Astrocyte of the spinal cord (primary cell): ENCODE measurements at places on chromosomes 13 and 19.

DNA sequence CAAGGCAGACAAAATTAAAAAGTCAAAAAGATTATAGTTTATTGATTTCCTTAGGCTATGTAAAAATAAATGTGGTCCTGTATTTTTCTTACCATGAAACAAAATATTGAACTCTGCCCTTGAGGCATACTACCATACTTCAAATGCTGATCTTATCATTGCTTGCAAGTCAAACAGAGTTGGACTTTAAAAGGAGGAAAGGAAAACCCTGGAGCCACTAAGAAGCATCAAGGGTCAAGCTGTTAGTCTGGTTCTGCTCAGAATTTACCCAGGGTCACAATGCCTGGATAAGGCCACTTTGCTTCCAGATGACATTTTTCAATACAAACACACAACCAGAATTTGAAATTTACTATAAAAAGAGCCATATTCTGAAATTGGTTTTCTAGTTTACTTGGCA lies 2.2 kb upstream of the FREM2 start:
- no peak for DNase-seq

GRCh38 chr13:47621931-47622330 lies 379.1 kb downstream of the SUCLA2 start:
- peak; percentile 38 for DNase-seq

DNA sequence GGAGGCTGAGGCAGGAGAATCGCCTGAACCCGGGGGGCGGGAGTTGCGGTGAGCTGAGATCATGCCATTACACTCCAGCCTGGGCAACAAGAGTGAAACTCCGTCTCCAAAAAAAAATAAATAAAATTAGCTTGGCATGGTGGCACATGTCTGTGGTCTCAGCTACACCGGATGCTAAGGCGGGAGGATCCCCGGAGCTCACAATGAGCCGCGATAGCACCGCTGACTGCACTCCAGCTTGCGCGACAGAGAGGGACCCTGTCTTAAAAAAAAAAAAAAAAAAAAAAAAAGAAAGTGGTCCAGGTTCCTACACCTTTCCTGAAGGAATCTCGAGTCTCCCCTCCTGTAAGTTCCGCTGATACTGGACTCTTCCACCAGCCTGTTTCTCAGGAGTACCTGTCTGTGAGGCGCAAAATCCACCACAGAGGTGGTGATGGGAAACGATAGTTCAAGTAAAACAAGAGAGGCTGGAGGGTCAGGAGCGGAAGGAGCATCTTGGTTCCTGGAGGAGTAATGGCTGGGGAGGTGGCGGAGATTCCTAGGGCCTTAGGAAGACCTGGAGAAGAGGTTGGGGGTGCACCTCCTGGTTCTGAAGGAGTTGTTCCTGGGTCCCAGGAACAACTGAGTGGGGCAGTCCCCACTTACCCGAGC lies 471 bp downstream of the FUT1 start:
- no peak for DNase-seq

GRCh38 chr13:77516342-77516789 lies 19.1 kb upstream of the SCEL start:
- peak; percentile 77 for DNase-seq

GRCh38 chr13:68369739-68370138 lies 1139.6 kb upstream of the PCDH9 start:
- DNase-seq = peak; percentile 45

DNA sequence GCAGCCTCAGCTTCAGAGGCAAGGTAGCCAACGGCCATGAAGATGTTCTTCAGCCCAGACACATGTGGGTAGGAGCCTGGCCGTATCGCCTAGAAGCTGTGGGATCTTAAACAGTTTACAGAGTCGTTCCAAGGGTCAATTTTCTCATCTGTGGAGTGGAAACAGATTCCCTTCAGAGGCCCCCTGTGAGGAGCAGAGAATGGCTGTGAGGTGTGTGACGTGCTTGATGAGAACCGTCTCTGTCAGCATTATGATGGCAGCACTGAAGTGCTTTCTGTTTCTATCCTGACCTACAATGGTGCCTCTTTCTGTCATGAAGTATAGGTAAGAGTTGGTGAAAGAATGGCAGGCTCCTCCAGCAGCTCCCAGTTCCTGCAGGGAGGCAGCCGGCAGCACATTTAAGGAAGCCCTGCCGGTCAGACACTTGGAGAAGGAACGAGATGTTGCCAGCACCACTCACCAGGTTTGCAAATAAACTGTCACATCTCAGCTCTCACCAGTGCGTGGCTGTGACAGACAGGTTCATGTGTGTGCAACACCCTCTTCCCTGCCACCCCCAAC lies 277.3 kb downstream of the FOXO1 start:
- peak; percentile 3 for DNase-seq

DNA sequence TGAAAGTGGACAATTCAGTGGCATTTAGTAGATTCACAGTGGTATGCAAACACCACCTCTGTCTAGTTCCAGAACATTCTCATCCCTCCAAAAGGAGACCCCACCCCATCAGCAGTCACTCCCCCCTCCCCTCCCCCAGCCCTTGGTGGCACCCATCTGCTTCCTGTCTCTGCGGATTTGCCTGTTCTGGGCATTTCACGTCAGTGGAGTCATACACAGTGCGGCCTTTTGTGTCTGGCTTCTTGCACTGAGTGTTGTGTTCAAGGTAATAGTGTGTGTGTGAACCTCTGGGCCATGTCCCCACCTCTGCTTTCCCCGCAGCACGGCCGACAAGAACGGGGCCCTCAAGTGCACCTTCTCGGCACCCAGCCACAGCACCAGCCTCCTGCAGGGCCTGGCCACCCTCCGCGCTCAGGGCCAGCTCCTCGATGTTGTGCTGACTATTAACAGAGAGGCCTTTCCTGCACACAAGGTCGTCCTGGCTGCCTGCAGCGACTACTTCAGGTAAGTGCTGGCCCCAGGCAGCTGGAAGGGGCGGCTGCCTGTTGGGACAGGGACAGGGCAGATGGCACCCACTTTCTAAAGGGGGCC lies 19.4 kb upstream of the CRTC1 start:
- DNase-seq = no peak

- DNase-seq = peak; percentile 44
Observed at GRCh38 chr19:17114414-17114831, 38.8 kb downstream of the MYO9B start.

- no peak for DNase-seq
Observed at GRCh38 chr13:70430256-70430655, 322.0 kb upstream of the KLHL1 start.

DNA sequence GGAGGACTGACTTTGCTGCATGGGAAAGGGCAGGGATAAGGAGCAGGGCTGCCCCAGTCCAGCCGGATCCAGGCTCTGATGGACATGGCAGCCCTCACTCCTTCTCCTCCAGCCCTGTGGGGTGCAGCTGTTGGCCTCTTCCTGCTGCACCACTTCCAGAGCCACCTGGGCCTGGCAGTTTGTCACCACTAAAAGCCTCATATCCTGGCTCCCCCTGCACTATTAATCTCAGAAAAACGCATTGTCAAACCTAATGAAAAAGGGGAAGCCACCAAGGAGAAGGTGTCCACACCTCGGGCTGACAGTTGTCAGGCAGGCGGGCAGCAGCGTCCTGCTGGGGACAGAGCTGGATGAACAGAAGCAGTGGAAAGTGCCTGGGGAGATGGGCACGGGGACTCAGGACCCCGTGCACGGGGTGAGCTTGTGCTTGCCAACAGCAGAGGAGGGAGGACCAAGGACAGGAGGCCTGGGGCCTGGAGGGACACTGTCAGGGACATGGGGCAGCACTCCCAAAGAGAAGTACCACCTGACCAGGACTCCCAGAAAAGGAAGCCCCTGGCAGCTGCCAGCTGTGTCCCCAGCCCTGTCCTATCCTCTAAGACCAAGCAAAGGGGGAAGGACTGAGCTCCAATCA lies 151.1 kb upstream of the TSHZ3 start:
- no peak for DNase-seq

DNA sequence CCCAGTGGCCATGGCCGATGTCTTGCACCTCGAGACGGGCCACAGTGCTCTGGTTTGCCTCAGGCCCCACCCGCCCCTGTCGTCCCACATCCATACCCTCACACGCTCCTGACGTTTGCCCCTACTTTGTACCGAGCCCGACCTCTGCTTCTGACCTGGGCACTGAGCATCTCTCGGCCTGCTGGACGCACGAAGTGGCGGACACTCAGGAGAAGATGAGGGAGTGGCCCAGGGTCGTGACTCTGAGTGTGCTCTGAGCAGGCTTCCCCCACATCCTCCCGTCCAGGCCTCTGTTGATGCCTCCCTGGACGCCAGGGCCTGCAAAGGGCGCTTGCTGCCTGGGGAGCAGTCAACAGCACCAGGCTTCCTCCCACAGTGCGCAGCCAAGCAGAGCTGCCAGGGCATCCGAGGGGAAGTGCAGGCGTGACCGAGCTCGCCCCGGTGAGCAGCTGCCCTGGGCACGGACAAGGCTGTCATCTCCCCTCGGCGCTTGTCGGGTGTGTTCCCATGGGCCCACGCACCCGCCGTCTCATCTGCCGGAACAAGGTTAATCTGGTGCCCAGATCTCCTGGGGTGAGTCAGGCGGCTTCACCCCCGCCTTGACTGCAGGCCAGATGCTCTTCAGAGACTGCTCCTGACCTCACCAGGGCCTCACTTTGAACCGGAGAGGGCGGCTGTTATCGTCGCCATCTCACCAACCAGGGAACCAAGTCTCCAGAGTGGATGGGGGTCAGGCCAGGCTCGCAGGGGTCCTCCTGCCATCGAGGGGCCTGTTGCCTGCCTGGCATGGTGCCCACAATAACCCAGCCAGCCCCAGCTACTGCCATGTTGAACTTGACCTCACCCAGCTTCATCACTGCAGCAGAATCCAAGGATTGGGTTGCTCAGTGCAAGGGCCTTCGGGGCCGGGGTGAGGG lies 27.2 kb downstream of the COMP start:
- DNase-seq = no peak

- DNase-seq = no peak
Observed at GRCh38 chr19:13930402-13930801, 7.8 kb downstream of the PODNL1 start.

DNA sequence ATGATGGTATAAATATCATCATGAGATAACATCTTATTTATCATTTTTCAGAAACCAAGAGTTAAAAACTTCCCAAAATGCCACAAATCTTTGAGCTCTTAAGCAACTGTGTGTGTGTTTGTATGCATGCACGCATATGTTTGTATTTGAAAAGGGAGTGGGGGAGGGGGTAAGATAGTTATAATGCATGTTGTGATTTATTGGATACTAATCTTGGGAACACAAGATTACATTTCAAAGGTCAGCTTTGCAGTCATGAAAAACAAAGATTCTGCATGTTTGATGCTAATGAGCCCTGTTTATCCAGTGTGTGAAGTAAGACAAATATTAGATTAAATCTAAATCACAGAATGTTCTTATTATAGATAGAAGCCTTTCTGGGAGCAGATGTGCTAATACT lies 355.9 kb downstream of the DCT start:
- DNase-seq = no peak

DNA sequence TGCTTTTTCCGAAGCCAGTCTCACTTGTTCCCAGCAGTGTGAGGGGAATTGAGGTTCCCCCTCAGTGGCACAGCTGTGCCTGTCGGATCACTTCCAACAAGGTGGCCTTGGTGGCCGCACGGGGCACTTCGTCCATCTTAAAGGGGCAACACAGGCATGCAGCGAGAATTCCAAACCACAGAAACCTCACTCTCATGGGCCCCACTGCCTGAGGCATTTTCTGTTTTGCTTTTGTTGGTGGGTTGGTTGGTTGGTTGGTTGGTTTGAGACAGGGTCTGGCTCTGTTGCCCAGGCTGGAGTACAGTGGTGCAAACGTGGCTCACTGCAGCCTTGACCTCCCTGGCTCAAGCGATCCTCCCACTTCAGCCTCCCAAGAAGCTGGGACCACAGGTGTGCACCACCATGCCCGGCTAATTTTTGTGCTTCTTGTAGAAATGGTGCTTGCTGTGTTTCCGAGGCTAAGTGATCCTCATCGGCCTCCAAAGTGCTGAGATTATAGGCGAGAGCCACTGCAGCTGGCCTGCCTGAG lies 3.7 kb upstream of the NDUFS7 start:
- DNase-seq = no peak

DNA sequence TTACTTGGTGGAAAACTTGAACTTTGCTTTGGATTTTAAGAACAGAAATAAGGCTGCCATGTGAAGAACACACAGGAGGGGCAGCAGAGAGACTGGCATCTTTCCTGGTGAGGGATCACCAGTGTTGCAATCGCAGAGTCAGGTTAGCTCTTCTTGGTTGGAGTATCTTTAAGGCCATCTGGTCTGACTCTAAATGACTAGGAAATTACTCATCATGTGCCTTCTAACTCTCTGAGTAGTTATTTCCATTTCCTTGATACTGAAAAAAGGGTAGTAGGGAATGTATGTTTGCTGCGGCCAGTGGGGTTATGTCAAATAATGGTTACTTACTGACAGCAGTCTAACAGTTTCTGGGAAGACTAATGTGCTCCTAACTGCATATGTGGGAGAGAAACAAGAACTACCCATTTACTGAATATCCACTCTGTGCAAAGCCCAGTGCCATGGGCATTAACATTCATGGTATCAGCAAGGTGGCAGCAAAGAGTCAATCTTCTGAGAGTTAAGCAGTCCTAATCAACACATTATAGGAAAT lies 122.1 kb downstream of the COG6 start:
- DNase-seq = peak; percentile 86

DNA sequence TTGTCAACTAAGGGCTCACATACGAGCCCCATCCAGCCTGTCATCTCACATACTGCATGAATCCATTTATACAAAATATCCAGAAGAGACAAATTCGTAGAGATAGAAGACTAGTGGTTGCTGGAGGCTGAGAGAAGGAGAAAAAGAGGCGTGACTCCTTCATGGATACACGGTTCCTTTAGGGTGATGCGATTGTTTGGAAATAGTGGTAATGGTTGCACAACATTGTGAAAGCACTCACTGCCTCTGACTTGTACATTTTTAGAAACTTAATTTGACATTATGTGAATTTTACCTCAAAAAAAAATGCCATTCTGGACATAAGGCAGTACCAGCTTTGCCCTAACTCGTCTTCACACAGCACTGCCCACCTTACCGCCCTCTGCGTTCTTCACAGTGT lies 27.3 kb downstream of the IGFL1 start:
- DNase-seq = no peak

DNA sequence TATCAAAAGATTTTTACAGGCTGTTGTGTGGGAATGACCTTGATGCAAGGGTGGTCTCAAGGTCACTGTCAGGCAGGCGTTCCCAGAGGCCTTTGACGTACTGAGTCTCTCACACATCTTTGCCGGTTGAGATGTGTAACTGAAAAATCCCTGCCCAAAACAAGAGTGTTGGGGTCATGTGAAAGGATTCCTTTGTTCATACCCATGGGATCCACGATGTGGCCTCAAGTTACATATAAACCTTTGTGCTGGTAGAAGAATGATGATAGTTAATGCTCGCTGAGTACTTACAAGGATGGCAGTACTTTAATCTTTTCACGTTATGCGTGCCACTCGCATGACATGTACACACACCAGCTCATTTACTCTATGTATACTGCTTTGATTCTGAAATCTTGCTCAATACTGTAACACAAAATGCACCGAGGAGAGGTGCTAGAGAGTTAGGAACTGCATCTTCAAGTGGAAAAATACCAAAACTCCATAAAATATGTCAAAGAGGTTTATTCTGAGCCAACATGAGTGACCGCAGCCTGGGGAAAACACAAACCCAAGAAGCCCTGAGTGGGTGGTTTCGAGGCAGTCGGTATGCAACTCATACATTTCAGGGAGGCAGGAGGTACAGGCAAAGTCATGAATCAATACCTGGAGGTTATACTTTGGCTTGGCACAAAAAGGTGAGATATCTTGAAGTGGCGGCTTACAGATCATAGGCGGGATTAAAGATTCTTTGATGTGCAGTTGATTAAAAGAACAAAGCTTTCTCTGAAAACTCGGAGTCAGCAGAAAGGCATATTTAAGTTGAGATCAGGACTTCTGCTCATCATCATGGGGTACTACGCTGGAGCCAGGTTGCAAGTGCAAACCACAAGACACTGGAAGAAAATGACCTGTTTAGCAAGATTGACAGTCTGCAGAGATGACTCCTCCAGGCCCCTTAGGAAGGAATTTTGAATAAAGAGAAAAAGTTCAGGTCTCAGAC lies 87.4 kb upstream of the ARHGEF7 start:
- no peak for DNase-seq
